ENCODE measurements at places on chromosomes 7 and 10. TPM values are rescaled to one million over a fixed set of nuclear protein-coding genes. Genes with fewer than 3 reads are reported as not detected.

Gene RAB19
- not detected for total RNA-seq

Gene NANOS1
- total RNA-seq = 2.8 TPM

Gene NOD1
- 6.7 TPM for total RNA-seq

Gene ATOH7
- 0.10 TPM for total RNA-seq

All from A549 treated with Hydrocortisone at 1 μM for 4 hours (cell line).